ENCODE measurements at places on chromosomes 11 and 22.

GRCh38 chr11:6357222-6357621 is 33.1 kb upstream of the SMPD1 start:
- DNase-seq: peak; percentile 87

DNA sequence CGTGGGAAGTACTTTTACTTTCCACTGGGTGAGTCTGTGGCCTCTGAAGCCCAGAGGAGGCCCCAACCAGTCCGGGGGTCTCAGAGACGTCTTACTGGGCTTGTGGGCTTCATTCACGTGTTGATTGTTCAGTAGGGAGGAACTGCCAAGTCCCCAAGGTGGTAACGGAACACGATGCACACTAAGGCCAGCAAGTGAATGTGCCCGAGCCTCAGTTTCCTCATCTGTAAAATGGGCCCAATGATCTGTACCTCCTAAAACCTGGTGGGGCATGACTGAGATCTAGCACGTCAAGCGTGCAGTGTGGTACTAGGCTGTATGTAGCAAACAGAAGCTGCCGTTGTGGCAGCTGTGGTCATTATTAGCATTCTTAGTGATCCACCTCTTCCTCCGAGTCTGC is 499.1 kb downstream of the MN1 start:
- no peak for DNase-seq

DNA sequence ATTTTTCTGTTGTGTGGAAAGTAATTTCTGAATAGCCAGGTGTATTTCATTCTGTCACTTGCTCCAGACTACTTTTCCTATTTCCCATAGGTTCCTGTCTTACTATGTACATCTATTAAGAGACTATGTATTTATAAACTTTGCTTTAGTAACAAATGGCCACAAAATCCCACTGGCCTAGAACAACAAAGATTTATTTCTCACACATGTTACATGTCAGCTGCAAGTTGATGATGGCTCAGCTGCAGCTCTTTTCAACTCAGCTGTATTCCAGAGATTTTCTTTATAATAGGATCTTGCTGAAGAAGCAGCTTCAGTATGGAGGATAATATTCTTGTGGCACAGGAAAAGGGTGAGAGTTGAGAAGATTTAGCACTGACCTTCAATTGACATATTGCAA is 539.6 kb upstream of the LRRC4C start:
- no peak for DNase-seq

DNA sequence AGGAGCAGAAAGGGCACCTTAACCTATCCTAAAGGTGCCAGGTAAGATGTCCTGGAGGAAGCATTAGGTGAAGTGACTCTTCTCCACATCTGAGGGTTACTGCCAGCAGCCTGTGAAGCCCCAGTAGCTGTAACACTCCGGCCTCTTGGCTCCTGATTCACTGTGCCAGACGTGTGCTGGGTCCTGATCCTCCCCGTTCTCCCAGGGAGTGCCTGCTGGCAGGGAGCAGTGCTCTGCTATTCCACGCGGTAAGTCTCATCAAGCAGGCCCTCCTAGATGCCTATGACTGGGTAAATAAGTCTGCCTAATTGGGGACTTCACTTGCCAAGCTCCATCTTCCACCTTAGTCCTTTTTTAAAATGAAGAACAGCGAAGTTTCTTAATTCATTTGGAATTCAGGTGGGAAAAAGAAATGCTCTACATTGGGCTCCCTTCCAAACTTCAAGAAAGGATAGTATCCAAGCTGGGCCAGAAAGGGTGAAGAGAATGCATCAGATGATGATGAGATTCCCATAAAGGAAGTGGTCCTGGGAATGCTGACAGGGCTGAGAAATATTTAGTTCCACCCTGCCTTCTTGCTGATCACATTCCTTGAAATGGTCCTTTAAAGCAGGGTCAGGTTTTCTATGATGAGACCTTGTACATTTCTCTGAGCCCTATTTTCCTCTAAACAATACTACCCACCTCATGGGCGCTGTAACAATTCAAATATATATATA is 188.0 kb downstream of the MAML2 start:
- DNase-seq: peak; percentile 85

- DNase-seq: no peak
These were observed 6.2 kb downstream of the MYO18B start for GRCh38 chr22:25748140-25748539.

All from cardiac fibroblast (primary cell).